ENCODE measurements at places on chromosomes 11 and 22.
A peak's percentile ranks its signal among the peaks of the same experiment; 100 is the strongest.

- DNase-seq: no peak
Observed at GRCh38 chr11:128469220-128469619, 118.1 kb downstream of the ETS1 start.

- peak; percentile 90 for DNase-seq
Observed at GRCh38 chr11:123429913-123430720, at the start of gene GRAMD1B. TSS of gene GRAMD1B (plus strand) at chr11:123430269. CDS start at chr11:123430793, 524 bp downstream.

- no peak for DNase-seq
Observed at GRCh38 chr11:95445746-95446333, 214.8 kb upstream of the SESN3 start.

- DNase-seq: peak; percentile 74
Observed at GRCh38 chr22:23219822-23220484, 39.6 kb downstream of the BCR start.

DNA sequence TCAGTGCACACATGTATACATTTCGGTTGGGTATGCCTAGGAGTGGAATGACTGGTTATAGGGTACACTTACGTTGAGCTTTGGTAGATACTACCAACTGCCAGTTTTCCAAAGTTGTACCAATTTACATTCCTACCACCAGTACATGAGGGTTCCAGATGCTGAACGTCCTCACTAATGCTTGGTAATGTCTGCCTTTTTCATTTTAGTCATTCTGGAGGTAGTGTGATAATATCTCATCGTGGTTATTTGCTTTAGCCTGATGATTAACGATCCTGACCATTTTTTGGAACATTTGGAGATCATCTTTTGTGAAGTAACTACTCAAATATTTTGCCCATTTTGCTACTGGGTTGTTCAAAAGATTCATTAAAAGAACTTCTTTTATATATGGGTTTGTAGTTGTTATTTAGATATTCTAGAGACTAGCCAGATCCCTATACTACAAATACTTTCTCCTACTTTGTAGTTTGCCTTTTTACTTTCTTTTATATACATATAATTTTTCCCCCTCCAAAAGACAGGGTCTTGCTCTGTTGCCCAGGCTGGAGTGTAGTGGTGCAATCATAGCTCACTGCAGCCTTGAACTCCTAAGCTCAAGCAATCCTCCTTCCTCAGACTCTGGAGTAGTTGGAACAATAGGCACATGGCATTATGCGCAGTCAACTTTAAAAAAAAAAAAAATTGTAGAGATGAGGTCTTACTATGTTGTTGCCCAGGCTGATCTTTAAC, 62.1 kb downstream of the RBFOX2 start:
- no peak for DNase-seq
